Aorta (tissue), 5 donors: ENCODE measurements at places on chromosomes 1 and 21. TPM values are rescaled to one million over a fixed set of nuclear protein-coding genes. Genes with fewer than 3 reads are reported as not detected.

Gene RGSL1
- total RNA-seq = not detected

Gene TMEM82
- total RNA-seq = not detected

Gene MPZ
- total RNA-seq = 11.2 TPM

Gene LRRC71
- total RNA-seq = 0.42 TPM

Gene TNFRSF4
- total RNA-seq = 1.6 TPM

Gene GLMN
- 7.6 TPM for total RNA-seq

Gene LCE1C
- total RNA-seq = not detected

GRCh38 chr1:87327376-87328271 is 1.1 kb upstream of the LMO4 start:
- DNase-seq = no peak
- no peaks in the 10 kb centered on the region for H3K36me3 ChIP-seq
- H3K4me1 ChIP-seq = no peaks in the 10 kb centered on the region

- no peak overlapping the region for H3K4me3 ChIP-seq
- H3K27ac ChIP-seq = no peak overlapping the region
- H3K27me3 ChIP-seq = no peaks in the 10 kb centered on the region
- no peak for DNase-seq
Observed at GRCh38 chr1:208654241-208654640, 410.1 kb upstream of the PLXNA2 start.

- H3K4me3 ChIP-seq = peak overlapping the region; percentile 27
- H3K36me3 ChIP-seq = no peaks in the 10 kb centered on the region
- H3K4me1 ChIP-seq = no peaks in the 10 kb centered on the region
- H3K27me3 ChIP-seq = no peaks in the 10 kb centered on the region
- peak overlapping the region; percentile 20 for H3K27ac ChIP-seq
Observed at GRCh38 chr21:46229133-46229922, 754 bp upstream of the LSS start.

GRCh38 chr1:201328576-201328975 is 45.3 kb downstream of the PKP1 start:
- H3K36me3 ChIP-seq = no peaks in the 10 kb centered on the region
- H3K27me3 ChIP-seq = no peaks in the 10 kb centered on the region
- H3K27ac ChIP-seq = no peak overlapping the region
- no peaks in the 10 kb centered on the region for H3K4me1 ChIP-seq
- no peak overlapping the region for H3K4me3 ChIP-seq
- DNase-seq = peak; percentile 7

DNA sequence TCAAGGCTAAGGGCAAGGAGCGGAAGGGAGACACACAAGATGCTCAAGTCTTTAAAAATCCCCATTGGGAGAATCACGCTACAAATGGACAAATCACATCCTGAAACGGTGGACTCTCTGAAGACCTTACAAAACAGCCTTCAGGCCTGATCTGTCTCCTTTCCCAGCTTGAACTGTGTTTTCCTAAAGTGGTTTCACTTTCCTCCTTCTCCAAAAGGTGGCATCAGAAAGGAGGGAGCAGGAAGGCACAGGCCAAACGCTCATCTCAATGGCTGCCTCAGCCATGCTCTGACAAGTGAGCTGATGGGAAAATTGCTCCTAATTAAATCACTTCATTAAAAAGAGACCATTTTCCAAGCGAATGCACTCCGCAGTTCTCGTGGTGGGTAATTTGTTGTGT is 47.7 kb downstream of the UTP25 start:
- no peaks in the 10 kb centered on the region for H3K4me1 ChIP-seq
- no peaks in the 10 kb centered on the region for H3K36me3 ChIP-seq
- DNase-seq = no peak
- no peak overlapping the region for H3K27ac ChIP-seq

DNA sequence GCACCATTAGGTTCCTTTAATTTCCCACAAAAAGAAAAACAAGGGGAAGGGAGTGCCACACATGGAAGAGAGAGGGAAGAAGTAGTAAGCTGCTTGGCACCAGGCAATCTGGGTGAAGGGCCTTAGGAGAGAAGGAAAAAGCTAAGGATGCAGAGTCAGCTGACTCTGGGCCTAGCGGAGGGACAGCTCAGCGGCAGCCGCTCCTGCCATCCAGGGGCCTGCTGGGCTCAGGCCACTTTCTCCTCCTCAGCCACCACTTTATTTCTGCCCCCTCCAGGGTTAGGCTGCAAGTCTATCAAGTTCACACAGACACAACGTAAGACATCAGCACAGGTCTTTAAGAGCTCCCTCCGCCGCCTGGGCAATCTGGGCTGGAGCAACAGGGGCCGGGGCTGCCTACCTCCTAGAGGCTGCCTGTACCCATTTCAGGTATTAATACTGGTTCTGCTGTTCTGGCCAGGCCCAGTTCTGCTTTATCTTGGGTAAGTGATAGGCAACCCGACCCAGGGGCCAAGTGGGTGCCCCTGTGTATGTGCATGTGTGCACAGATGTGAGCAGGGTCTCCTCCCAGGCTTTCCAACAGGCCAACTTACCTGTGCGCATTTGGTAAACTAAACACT is 53.6 kb downstream of the SLC45A1 start:
- H3K4me1 ChIP-seq = peaks cover 9% of the 10 kb centered on the region
- no peaks in the 10 kb centered on the region for H3K27me3 ChIP-seq
- H3K36me3 ChIP-seq = no peaks in the 10 kb centered on the region
- H3K4me3 ChIP-seq = no peak overlapping the region
- peak; percentile 65 for DNase-seq

DNA sequence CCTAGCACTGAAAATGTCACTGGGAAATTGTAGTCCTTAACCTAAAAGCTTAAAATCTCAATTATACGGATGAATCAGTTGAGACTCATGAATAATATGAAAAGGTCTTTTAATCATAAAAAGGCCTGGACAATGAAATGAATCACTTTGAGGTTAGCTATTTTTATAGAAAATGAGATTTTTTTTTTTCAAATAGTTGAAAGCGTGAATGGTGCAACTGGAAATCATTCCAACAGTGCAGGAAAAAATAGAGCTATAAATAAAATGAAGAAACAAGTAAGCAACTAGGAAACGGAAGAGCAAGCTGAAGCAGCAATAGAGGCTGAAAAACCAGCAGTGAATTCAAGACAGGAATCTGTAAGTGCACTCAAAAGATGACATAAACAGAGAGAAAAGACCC is 142.9 kb downstream of the BACH1 start:
- no peak overlapping the region for H3K4me3 ChIP-seq
- no peaks in the 10 kb centered on the region for H3K4me1 ChIP-seq
- DNase-seq = no peak
- no peak overlapping the region for H3K27ac ChIP-seq
- no peaks in the 10 kb centered on the region for H3K27me3 ChIP-seq

DNA sequence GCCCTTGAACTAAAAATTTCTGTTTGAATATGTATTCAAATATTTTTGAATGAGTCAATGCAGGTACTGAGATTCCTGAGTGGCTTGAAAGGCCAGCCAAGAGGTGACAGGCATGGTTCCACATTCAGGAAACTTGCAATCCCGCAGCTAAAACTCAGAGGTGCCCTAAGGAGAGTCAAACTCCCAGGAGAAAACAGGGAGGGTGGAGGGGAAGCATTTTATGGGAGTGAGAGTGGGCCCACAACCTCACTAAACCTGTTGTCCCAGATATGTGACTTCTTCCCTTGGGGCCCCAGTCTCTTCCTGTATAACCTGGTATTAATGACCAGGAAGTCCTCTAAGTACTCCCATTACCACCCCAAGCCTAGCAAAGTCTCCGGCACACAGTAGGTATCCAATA is 189.6 kb downstream of the PLPP3 start:
- no peak for DNase-seq
- H3K27me3 ChIP-seq = no peaks in the 10 kb centered on the region
- no peaks in the 10 kb centered on the region for H3K4me1 ChIP-seq
- no peak overlapping the region for H3K27ac ChIP-seq
- no peaks in the 10 kb centered on the region for H3K36me3 ChIP-seq
- no peak overlapping the region for H3K4me3 ChIP-seq

- H3K27me3 ChIP-seq = no peaks in the 10 kb centered on the region
- no peak overlapping the region for H3K4me3 ChIP-seq
- DNase-seq = no peak
- no peaks in the 10 kb centered on the region for H3K36me3 ChIP-seq
Observed at GRCh38 chr1:37472994-37473393, 1.4 kb upstream of the ZC3H12A start.

GRCh38 chr1:41371630-41372599 is 10.7 kb downstream of the FOXO6 start:
- peak; percentile 67 for DNase-seq
- H3K27me3 ChIP-seq = no peaks in the 10 kb centered on the region
- no peaks in the 10 kb centered on the region for H3K4me1 ChIP-seq
- H3K36me3 ChIP-seq = no peaks in the 10 kb centered on the region

DNA sequence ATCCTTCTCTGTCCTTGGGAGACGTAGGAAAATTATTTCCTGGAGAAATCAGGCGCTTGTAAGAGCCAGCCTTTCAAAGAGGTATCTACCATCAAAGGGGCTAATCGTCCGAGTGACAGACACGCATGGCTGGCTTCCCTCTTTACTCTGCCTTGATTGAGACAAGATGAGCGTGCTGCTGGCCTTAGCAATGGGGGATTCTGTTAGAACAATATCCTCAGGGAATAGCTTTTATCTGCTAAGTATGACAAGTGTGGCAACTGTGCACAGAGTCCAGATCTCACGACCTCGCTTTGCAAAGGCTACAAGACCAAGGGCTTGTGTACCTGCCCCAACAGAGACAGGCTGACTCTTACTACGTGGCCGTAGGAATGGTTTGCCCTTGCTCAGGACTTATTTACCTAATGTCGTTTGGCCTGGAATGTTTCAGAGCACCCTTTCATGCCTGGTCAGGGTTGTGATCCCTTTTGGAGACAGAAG is 417.1 kb downstream of the KIF26B start:
- no peak for DNase-seq
- H3K4me3 ChIP-seq = no peak overlapping the region
- H3K27me3 ChIP-seq = no peaks in the 10 kb centered on the region

GRCh38 chr1:203756036-203756435 is 8.9 kb upstream of the LAX1 start:
- H3K27ac ChIP-seq = no peak overlapping the region
- no peaks in the 10 kb centered on the region for H3K36me3 ChIP-seq
- no peaks in the 10 kb centered on the region for H3K27me3 ChIP-seq
- H3K4me1 ChIP-seq = peaks cover 2% of the 10 kb centered on the region
- DNase-seq = no peak
